ENCODE measurements at places on chromosomes 6 and 20. TPM values are rescaled to one million over a fixed set of nuclear protein-coding genes. Genes with fewer than 3 reads are reported as not detected.

GRCh38 chr20:44012466-44013226, 98.0 kb downstream of the TOX2 start:
- peaks cover 7% of the 10 kb centered on the region for H3K36me3 ChIP-seq
- no peak overlapping the region for H3K4me3 ChIP-seq
- H3K4me1 ChIP-seq, result peaks cover 13% of the 10 kb centered on the region
- H3K27me3 ChIP-seq, result no peaks in the 10 kb centered on the region
- no peak overlapping the region for H3K27ac ChIP-seq

GRCh38 chr6:99148761-99149160, 200.7 kb downstream of the FAXC start:
- no peaks in the 10 kb centered on the region for H3K36me3 ChIP-seq
- peaks cover 2% of the 10 kb centered on the region for H3K27me3 ChIP-seq
- no peaks in the 10 kb centered on the region for H3K4me1 ChIP-seq
- H3K27ac ChIP-seq, result no peak overlapping the region
- no peak overlapping the region for H3K4me3 ChIP-seq

GRCh38 chr6:7041511-7042026, 66.2 kb upstream of the RREB1 start:
- H3K36me3 ChIP-seq, result no peaks in the 10 kb centered on the region
- no peak overlapping the region for H3K4me3 ChIP-seq
- peaks cover 19% of the 10 kb centered on the region for H3K4me1 ChIP-seq
- no peak for DNase-seq
- peaks cover 10% of the 10 kb centered on the region for H3K27me3 ChIP-seq

DNA sequence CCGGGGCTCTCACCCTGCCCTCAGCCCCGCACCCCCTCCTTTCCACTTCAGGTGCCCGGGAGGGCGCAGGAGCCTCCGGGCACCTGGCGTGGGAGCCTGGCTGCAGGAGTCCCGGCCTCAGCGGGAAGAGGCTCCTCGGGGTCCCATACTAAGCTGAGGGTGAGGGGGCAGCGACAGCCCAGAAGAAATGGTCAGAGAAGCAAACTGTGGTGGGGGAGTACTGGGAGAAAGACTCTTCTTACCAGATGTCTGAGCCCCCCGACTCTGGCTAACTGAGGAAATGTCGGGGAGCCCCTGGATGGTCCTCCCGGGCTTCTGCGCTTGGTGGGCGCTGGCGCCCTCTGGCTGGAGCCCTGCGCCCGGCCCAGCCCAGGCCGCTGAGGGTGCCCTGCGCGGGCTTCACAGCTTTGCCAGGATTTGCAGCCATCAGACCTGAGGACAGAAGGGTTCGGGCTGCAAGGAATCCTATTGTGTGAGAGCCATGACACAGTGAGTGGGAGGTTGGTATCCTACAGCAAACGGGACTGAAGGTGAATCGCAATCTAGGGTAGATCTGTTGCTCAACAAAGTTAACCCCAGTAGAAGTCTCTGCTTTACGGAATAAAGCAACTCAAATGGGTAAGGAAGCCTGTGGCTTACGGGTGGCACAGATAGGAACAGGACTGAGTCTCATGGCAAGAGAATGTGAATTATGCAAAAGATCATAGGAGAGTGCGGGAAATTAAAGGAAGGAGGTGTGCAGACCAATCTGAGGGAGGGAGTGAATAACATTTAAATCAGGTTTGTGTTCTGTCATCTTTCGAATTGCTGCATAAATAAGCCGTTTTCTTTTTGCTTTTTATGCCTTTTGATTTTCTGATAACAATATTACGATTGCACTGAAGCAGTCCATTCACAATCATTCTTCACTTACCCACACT, 639 bp upstream of the RCAN2 start:
- peak overlapping the region; percentile 37 for H3K4me3 ChIP-seq
- H3K4me1 ChIP-seq, result peaks cover 6% of the 10 kb centered on the region
- DNase-seq, result no peak
- H3K27ac ChIP-seq, result no peak overlapping the region
- peaks cover 8% of the 10 kb centered on the region for H3K27me3 ChIP-seq

DNA sequence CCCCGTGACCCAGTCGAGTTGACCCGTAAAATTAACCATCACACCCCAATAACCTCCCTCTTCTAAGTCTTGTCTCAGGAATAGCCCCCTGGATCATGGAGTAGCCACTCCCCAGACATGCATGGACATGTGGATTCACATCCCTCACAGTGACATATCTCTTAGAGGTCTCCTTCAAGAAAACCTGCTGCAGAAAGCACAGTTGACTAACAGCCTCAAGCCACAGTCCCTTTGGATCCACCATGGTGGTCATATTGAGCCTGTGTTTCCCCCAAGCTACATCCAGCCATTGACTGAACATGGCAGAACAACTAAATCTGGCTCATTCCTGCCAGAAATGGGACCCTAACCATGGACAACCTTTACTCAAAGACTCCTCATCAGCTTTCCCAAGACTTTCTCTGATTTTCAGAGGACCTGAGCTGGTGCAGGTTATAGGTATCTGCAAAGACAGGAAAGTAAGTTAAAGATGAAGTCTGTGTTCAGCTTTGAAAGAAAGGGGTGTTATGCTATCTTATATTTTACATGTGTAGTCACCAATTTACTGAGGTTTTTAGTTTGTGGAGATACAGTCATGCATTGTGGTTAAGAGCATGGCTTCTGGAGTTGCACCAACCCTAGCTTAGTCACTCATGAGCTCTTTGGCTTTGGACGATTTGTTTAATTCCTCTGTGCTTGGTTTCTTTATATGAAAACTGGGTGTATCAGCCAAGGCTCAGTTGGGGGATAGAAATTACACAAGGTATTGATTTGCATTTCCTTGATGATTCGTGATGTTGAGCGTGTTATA, 219.1 kb downstream of the MYLK4 start:
- H3K36me3 ChIP-seq, result no peaks in the 10 kb centered on the region
- H3K27me3 ChIP-seq, result peaks cover 18% of the 10 kb centered on the region
- H3K4me1 ChIP-seq, result peaks cover 18% of the 10 kb centered on the region
- DNase-seq, result peak; percentile 61
- H3K4me3 ChIP-seq, result no peak overlapping the region
- H3K27ac ChIP-seq, result no peak overlapping the region

The SIRPA gene
- 49.1 TPM for total RNA-seq

The SOX18 gene
- 0.15 TPM for total RNA-seq

DNA sequence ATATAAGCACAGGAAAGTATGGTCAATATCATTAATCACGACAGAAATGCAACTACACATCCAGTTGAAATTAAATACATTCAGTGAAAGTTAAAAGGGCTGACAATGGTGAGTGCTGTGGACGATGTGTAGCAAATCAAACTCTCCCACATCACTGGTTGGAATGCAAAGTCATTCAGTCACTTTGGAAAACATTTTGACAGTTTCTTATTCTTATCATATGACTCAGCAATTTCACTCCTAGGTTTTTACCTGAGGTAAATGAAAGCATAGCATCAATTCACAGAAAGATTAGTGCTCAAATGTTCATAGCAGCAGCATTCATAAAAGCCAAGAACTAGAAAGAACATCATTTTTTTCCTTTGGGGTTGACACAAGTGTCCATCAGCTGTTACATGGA, 28.6 kb upstream of the SAMD5 start:
- DNase-seq, result no peak
- H3K36me3 ChIP-seq, result no peaks in the 10 kb centered on the region
- no peak overlapping the region for H3K27ac ChIP-seq
- no peaks in the 10 kb centered on the region for H3K4me1 ChIP-seq

DNA sequence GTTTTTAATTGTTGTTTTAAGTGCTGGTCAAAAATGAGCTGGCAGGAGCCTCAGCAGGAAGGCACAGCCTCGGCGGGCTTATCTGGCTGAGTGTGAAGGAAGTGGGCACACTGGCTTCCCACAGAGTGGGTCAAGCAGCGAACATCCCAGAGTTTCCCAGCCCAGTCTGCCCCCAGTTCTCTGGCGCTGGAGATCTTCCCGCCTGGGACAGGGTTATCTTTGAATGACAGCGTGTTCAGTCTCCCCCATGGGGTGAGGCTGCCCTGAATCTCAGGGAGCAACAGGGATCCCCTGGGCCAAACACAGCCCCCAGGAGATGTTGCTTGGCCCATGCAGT, 122.2 kb upstream of the PTPN1 start:
- H3K36me3 ChIP-seq, result no peaks in the 10 kb centered on the region
- H3K27ac ChIP-seq, result no peak overlapping the region

DNA sequence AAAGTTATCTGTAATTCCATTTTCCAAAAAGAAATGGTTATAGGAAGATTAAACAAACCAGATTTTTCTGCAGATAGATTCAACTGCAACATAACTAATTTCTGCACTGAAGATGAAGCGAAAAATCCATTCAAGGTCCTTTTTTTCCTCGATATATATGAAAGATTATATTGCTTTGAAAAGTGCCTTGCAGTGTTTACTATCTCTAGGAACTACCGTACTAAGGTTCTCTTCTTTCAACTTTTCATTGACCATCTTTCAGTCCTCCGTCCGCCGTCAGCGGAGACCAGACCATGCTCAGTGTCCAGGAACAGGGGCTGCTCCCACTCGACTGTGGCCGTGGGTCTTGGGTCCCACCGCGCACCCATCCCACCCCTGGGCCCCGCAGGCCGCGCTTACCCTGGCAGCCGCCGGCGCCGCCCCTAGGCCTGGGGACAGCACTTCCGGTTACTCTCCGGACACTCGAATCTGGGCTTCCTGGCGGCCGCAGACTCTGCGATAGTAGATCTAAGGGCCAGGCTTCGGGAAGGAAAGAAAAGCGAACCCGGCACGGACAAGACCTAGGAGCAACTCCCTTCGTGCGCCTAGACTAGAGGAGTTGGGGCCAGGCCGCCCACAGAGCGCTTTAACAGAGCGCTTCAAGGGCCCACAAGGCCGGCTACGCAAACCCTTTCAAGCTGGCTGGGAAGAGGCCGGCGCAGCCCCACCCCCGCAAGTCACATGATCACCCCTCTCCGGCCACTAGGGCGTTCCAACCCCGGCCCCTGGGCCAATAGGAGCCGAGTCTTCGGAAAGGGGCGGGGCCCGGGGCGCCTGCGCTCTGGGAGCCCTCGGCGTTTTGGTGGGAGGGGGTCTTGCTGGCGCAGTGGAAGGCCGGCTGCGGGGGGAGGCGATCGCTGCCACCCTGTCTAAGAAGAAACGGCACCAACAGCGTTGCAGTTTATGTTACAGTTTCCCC, at the start of gene ZNF322:
Gene ZNF322 (minus strand): TSS at position 705 of the 958 bp plus-strand sequence. CDS start 21,193 bp downstream, outside the sequence.
- H3K4me1 ChIP-seq, result peaks cover 16% of the 10 kb centered on the region
- DNase-seq, result peak; percentile 85
- H3K27ac ChIP-seq, result peak within 1 kb of the TSS; percentile 58
- H3K27me3 ChIP-seq, result no peaks in the 10 kb centered on the region
- peaks cover 38% of the 10 kb centered on the region for H3K36me3 ChIP-seq

GRCh38 chr6:39296745-39297640, 17.2 kb downstream of the KCNK17 start:
- DNase-seq, result no peak
- no peak overlapping the region for H3K27ac ChIP-seq
- no peaks in the 10 kb centered on the region for H3K36me3 ChIP-seq
- peaks cover 5% of the 10 kb centered on the region for H3K4me1 ChIP-seq
- no peak overlapping the region for H3K4me3 ChIP-seq

DNA sequence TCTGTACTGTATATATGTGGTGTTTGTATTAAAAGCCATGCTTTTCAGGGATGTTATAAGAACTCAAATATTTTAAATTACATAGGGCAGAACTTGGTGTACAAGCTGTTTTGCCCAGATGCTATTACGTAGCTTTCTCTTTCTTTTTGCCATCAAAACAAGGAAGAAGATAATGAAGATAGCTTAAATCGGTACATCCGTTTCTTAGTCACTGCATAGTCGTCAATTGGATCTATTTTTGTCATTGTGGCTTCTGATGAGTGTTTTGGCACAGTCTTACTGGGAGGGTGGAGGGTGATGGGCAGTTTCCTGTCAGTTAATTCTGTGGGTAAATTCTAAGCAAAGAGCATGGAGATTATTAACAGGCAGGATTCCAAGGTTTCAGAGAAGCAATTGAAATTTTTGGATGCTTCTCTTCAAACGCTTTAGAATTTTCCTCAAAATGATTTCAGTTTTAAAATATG, 649.1 kb upstream of the GJE1 start:
- H3K4me3 ChIP-seq, result peak overlapping the region; percentile 83
- H3K4me1 ChIP-seq, result peaks cover 50% of the 10 kb centered on the region
- peaks cover 50% of the 10 kb centered on the region for H3K36me3 ChIP-seq
- H3K27ac ChIP-seq, result peak overlapping the region; percentile 93
- H3K27me3 ChIP-seq, result no peaks in the 10 kb centered on the region

- no peaks in the 10 kb centered on the region for H3K27me3 ChIP-seq
- DNase-seq, result peak; percentile 50
- no peak overlapping the region for H3K4me3 ChIP-seq
- H3K36me3 ChIP-seq, result peaks cover 34% of the 10 kb centered on the region
- H3K4me1 ChIP-seq, result peaks cover 31% of the 10 kb centered on the region
- no peak overlapping the region for H3K27ac ChIP-seq
Measured at GRCh38 chr20:17889226-17889625, 79.4 kb downstream of the SNX5 start.

DNA sequence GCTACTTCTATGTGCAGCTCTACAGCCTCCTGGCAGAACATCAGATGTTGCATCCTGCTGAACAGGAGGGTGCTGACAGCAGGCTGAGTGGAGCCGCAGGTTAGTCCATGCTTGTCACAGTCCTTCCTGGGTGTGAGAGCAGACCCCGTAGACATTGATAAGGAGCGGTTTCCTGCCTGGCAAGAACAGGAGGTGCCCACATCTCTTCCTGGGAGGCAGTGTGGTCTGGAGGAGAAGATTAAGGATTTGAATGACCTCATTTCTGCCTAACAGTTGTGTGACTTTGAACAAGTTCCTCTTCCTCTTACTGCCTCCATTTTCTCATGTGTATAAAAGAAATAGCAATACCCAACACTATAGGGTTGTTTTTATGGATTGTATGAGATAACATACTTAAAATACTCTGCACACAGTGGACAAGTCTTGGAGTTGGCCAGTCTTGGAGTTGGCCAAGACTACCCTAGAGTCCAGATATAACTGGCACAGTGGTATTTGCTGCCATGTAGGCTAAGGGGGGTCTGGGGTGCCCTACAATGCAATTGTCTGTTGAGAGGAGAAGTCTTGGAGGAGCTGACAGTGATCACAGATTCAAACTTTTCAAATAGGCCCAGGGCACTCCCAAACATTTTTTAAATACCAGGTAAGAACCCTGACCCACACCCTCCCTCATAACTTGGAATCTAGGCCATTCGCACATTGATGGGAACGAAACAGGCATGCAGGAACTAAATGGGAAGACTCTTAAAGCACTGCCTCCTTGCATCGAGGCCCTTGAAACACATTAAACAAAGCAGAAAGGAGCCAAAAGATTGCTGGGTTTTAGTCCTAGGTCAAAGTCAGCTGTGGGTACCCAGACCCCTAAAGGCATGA, 32.6 kb upstream of the TBC1D7 start:
- H3K4me3 ChIP-seq, result no peak overlapping the region
- DNase-seq, result no peak
- H3K27me3 ChIP-seq, result peaks cover 3% of the 10 kb centered on the region
- peaks cover 51% of the 10 kb centered on the region for H3K4me1 ChIP-seq
- no peaks in the 10 kb centered on the region for H3K36me3 ChIP-seq
- no peak overlapping the region for H3K27ac ChIP-seq

- H3K27me3 ChIP-seq, result peaks cover 40% of the 10 kb centered on the region
- H3K4me1 ChIP-seq, result no peaks in the 10 kb centered on the region
- H3K4me3 ChIP-seq, result no peak overlapping the region
- no peaks in the 10 kb centered on the region for H3K36me3 ChIP-seq
- H3K27ac ChIP-seq, result no peak overlapping the region
Measured at GRCh38 chr20:57780398-57780797, 70.6 kb upstream of the PMEPA1 start.

Measured in HFFc6 (cell line).